ENCODE measurements at places on chromosomes 5 and 9.

DNA sequence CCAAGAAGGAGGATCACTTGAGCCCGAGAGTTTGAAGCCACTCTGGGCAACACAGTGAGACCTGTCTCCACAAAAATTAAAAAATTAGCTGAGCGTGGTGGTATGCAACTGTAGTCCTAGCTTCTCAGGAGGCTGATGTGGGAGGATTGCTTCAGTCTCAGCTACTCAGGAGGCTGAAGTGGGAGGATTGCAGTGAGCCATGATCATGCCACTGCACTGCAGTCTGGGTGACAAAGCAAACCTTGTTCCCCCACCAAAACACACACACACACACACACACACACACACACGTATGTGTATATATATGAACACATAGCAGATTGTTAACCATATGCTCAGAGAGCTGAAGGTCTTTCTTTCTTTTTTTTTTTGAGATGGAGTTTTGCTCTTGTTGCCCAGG lies 157.5 kb upstream of the MAST4 start:
- no peak for DNase-seq

- DNase-seq: no peak
Measured at GRCh38 chr9:134661791-134662142, 20.2 kb downstream of the COL5A1 start.

DNA sequence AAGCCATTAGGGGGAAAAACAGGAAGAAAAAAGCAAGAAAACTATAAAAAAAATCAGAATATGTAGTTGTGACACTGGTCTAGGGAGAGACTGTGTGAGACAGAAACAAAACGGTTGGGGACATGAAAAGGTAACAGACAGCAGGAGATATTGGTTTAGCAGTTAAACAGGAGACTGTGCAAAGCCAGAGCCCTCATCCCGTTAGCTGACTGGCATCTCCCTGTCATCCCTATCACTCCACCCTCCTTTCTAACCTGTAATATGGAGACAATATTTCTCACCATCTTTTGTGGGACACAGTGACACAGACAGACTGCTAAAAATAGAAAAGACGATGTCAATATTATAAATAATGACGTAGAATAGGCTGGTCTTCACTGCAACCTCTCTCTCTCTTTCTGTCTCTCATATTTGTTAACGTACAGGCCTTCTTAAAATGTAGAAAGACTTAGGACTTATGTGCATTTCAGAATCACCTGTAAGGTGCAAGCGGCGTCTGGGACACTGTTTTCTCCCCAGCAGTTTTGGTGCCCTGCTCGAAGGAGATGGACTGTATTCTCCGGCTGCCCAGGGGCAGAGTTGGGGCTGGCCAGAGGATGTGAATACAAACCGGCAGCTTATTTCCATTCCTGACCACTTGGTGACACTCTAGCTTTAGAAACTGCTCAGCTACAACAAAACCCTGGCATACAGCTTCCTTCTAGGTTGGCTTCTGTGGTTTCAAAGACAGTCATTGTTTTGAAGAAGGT lies 190.6 kb downstream of the MAT2B start:
- DNase-seq: no peak

GRCh38 chr9:26813247-26813646 lies 79.4 kb downstream of the CAAP1 start:
- no peak for DNase-seq

DNA sequence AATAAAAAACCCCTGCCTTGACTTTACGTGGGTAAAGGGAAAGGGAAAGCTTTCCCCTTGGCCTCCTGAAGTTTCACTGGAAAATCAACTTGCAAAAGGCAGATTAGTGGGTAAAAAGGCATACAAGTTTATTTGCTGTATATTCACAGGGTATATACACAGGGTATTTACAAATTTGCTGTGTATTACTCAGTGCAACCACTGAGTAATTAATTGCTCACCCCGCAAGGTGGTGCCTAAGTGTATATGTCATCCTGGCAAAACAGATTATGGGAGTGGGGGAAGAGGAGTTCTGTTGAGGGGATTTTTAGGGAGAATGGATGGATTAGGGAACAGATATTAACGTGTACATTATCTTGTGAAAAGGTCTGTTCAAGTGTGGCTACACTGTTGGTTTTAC lies 7.1 kb upstream of the RARS1 start:
- no peak for DNase-seq

- DNase-seq: peak; percentile 64
Measured at GRCh38 chr5:15037247-15037908, 165.8 kb upstream of the ANKH start.

DNA sequence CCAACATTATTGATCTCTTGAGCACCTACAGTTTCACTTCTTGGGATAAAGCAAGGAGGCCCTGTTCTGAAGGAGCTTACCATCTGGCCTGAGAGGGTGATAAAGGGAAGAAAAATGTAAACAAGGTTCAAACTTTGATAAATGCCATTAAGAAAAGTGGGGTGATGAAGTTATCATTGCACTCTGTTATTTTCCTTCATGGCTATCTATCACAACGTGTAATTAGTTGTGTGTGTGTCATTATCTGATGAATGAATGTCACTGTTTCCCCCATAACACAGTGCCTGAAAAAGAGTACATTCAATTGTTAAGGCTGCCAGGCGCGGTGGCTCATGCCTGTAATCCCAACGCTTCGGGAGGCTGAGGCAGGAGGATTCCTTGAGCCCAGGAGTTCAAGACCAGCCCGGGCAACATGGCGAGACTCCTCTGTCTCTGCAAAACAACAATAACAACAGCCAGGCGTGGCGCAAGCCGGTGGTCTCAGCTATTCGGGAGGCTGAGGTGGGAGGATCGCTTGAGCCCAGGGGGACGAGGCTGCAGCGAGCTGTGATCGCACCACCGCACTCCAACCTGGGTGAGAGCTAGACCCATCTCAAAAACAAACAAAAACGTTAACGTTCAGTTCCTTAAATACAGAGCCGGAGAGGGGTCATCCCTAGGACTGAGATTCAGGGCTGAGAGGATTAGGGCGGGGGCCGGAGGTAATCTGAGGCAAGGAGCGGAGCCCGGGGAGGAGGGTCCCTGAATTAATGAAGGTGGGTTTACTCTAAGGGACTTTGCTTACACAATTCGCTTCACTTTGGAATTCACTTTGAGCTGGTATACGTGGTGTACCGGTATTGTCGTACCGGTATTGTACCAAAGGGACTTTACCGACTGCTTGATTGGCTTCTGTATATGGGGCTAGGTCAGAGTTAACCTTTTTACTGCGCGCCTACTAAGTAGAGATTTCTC lies 917 bp downstream of the NHP2 start:
- no peak for DNase-seq

- DNase-seq: no peak
Measured at GRCh38 chr5:111308951-111309350, 84.8 kb downstream of the CAMK4 start.

- no peak for DNase-seq
Measured at GRCh38 chr9:82799286-82799685, 263.7 kb downstream of the RASEF start.
